ENCODE measurements at places on chromosomes 1 and 21.

- DNase-seq, result no peak
These were observed 20.5 kb upstream of the MCOLN3 start for GRCh38 chr1:85068846-85069245.

GRCh38 chr1:76142771-76143540 lies 68.4 kb downstream of the ST6GALNAC3 start:
- no peak for DNase-seq

- peak; percentile 94 for DNase-seq
These were observed 22.4 kb upstream of the SYNC start for GRCh38 chr1:32724678-32725614.

DNA sequence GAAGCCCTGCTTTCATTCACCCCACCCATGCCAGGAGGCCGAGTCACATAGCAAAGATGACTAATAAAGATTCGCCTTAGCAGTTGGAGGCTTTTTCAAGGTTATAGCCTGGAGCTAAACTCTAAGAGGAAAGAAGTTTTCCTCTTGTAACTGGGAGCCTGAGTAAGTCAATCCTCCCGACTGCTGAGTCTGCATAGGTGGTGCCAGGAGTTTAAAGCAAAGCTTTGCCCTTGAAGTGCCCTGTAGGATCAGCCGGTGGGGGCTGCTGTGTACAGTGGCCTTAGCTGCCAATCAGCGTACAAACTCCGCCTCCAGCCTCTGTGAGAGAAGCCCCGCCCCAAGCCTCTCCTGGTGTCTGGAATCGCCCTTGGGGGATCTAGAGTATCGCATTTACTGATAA lies 147.5 kb upstream of the SPATA6 start:
- DNase-seq, result peak; percentile 69

GRCh38 chr1:52268372-52268771 lies 97.6 kb downstream of the CC2D1B start:
- DNase-seq, result no peak

- DNase-seq, result peak; percentile 64
These were observed 36.7 kb downstream of the MEF2D start for GRCh38 chr1:156463874-156464273.
